ENCODE measurements at places on chromosomes 6 and 20.
A peak's percentile ranks its signal among the peaks of the same experiment; 100 is the strongest.

DNA sequence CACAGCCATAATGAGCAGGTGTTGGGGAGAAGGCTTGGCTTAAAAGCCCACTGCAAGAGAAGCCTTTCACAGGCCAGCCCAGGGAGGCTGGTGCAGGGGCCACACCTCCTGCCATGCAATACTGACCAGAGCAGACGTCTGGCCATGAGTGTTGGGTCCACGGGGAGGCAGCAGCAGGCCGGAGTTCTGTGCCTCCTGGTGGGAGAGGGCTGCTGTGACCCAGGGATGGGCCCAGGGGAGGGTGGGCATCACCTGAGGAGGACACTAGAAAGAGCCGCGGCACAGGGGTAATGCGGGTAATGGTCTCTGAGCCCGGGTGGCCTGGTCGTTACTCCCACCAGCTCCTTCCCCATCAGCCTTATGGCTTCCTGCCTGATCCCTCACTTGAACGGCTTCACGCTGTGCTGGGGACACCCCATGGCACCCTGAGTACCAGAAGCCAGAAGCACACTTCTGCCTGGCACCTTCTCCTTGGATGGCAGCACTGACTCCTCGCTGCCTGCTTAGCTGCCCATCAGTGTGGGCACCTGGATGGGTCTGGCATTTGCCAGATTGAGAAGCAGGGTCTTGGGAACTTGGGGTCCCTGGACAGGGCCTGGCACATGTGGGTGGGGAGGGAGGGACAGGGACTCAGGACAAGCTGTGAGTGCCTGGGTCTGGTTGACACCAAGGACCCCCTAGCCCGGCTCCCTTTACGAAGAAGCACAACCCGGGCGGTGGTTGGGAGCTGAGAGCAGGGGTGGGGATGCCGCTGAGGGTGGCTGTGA, 108.8 kb downstream of the ASXL1 start:
- ATAC-seq: no peak

DNA sequence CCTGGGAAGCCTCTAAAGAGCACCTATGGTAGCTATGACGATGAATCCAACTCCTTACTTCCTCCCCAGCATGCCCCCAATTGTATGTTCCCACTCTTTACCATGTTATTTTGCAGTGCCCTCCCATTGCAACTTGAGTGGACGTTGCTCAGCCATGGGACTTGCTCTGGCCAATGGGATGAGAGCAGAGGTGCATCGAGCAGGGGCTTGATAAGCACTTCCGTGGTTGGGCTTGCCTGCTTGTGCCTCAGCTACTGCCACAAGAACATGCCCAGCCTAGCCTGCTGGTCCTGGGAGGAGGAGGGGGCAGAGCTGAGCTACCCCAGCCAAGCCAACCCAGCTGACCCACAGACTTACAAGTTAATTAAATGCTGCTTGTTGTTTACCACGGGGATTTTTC, 71.1 kb upstream of the CTNNBL1 start:
- ATAC-seq: no peak

- ATAC-seq: no peak
These were observed 43.8 kb upstream of the EIF2S2 start for GRCh38 chr20:34155836-34156235.

- ATAC-seq: no peak
These were observed 383.7 kb downstream of the CENPW start for GRCh38 chr6:126723541-126724170.

DNA sequence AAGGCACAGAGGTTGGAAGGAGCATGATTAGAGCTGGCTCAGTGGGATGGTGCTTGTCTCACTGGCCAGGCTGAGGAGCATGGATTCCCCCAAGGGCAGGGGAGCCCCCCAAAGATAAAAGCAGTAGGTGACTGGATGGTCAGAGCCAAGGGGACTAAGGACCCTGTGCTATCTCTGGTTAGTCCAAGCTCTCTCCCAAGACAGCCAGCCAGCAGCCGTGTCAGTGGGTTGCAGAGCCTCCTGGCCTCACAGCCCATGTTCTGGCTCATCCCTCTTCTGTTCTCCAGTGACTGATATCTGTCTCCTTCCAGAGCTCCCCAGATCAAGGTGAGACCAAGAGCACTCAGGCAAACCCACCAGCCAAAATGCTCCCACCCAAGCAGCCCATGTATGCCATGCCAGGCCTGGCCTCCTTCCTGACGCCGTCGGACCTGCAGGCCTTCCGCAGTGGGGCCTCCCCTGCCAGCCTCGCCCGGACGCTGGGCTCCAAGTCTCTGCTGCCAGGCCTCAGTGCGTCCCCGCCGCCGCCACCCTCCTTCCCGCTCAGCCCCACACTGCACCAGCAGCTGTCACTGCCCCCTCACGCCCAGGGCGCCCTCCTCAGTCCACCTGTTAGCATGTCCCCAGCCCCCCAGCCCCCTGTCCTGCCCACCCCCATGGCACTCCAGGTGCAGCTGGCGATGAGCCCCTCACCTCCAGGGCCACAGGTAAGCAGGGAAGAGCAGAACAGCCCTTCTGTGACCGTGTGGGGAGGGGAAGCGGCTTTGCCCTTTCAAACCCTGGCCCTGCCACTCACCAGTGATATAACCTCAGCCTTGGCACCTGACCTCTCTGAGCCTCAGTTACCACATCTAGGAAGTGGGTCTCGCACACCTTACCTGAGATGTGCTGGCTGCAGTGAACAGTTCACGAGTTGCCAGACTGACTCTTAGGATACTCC, 121.3 kb downstream of the JPH2 start:
- no peak for ATAC-seq

- no peak for ATAC-seq
These were observed 207.1 kb upstream of the SNX9 start for GRCh38 chr6:157615951-157616350.

GRCh38 chr6:21437581-21437980, 156.0 kb upstream of the SOX4 start:
- no peak for ATAC-seq

DNA sequence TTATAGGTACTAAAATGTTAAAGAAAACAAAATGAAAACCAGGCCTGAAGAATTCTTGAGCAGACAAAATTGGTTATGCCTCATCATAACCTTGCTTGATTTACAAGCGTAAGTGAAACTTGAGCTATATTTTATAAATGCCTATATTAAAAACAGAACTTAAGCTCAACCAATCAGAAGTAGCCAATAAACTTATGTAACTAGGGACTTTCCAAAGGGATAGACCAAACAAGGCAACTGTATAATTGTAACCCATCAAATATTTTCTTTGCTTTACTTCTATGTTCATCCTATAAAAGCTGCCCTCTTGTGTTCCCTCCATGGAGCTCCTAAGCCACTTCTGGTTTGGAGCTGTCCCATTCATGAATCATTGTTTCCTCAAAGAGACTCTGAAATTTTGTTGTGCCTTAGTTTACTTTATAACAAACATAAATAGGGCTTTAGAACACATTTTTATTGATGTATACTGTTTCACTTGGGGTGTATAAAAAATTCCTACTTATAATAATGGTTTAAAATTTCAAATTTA, 101.6 kb upstream of the CARMIL1 start:
- ATAC-seq: no peak

GRCh38 chr6:142943711-142944123, 1.3 kb downstream of the HIVEP2 start:
- ATAC-seq: no peak

GRCh38 chr6:167116838-167117228, 6.1 kb upstream of the CCR6 start:
- no peak for ATAC-seq

DNA sequence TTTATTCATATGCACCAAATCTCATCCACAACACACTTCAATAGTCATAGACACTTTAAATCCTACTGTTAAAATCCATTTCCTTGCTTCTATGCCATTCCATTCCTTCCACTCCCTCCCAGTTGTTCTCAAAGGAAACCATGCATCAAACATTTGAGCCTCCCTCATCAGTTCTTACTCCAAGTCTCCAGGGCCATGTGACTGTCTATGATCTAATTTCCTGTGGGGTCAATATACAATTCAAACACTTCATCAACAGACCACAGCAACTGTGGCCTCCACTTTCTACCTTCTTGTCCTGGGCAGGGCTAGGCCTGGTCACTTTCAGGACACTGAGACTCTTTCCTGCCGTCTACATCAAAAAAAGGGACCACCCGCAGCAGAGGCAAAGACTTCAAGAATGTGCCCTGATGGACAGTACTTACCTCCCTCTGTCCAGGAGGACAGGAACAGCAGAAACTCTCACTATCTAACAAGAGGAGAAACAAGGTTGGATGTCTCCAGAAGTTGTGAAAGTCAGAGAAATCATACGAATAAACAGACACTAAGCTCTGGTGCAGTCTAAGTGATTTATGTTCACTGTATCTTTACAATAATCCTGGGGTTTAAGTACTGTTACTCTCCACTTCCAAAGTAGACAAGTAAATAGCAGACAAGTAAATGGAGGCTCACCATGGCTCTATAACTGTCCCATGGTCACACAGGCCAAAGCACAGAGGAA, 160.2 kb downstream of the QRSL1 start:
- ATAC-seq: no peak

DNA sequence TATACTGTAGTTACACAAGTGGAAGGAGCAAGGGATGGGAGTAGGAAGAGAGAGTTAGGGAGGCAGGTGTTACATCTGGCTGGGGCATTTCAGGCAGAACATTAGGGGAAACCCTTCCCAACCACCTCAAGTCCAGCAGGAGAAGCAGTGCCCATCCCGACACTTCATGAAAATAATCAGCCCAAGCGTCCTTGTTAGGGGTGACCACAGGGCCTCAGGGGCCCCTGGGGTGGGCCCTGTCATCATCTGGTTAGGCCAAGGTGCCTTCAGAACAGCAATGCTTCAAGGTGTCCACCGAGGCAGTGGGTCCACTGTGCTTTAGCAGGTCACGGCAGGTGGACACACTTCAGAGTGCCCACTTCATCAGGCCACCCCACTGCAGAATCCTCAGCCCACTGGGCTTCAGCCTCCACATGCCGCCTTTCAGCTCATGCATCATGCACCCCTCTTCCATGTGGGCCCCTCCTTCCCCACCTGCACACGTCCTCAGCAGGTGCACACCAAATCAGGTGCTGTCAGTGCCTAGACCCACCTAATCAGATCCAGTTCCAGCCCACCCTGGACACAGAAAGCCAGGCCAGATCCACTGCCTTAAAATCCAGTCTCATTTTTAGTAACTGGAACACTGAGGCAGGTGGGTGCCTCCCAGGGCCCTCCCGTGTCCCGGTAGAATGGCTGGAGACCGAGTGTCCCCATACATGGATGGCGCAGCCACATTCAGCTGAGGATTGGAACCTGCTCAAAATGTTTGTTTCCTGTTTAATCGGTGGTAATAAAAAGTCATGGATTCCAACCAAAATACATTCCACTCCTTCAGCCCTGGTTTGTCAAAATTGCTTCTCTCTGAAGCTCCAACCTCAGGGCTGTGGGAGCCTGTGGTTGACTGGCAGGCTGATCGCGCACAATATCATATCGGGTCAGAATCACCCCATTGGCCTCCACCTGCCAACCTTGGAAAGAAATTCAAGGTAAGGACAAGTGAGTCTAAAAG, 99.5 kb downstream of the ANKRD60 start:
- no peak for ATAC-seq

DNA sequence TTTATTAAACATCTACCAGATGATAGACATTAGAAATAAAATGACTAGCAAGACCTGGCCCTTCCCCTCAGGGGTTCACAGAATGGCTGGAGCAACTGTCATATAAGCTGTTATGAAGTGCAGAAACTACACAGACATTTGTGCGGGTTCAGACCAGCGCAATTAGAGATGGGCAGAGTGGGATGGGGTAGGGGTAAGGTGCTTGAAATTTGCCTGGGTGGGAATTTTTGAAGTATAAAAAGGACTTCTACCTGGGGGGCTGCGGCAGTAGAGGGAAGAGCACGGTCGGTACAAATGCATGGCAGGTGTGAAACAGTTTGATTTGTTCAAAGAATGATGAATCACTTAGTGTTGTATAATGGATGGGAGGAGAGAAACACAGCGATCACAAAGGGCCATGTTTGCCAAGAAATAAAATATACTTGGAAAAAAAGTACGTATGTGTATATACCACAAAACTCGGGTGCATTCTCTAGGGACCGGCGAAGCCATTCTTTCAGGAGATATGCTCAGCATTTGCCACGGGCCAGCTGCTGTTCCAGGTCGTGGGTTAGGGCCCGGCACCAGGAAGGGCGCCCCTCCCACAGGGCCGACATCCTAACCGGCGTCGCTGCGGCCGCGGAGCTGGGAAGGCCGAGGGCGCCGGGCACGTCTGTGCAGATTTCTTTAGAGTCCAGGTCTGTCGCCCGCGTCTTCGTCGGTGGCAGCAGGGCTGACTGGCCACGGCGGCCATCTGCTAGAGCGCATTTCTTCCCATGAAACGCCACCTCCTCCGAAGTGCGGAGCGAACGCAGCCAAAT, 809 bp upstream of the NOL7 start:
- ATAC-seq: peak; percentile 54

DNA sequence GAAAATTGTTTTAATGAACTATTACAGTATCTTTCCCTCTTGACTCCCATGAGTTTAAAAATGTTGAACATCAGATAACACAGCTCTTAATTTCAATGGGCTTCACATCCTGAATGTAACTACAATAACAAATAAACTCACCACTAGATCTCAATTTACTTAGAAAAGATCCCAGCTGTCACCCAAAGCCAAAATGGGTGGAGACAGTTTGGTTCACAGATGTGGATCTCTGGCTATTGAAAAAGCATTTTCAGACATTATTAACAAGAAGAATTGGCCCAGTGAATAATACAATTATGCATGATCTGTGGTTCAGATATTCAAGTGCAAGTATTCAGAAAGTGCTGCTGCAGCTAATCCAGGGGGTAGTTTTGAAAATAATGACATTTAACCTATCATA, 184.7 kb upstream of the RALGAPA2 start:
- no peak for ATAC-seq

GRCh38 chr20:35892871-35893270, 61.4 kb downstream of the SCAND1 start:
- no peak for ATAC-seq

- no peak for ATAC-seq
These were observed 7.2 kb downstream of the TGM2 start for GRCh38 chr20:38157635-38158495.

DNA sequence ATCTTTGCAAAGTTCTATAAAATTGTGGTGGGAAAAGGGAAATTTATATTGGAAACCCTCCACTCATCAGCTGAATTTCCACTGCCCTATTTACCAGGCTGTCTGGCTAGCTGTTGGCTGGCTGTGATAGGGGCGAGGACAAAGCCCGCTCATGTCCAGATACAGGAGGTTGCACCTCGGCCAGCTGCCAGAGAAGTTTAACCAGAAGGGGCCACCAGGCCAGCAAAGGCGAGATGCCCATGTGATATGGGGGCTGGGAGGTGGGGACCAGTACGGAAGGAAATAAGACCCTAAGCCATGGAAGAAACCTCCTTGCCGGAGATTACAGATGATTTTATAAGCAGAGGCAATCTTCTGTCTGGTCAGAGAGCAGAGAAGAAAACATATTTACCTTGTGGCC, 143.8 kb downstream of the FNDC1 start:
- ATAC-seq: no peak

- peak; percentile 67 for ATAC-seq
These were observed 2.5 kb downstream of the TNFRSF6B start for GRCh38 chr20:63698739-63699465.

DNA sequence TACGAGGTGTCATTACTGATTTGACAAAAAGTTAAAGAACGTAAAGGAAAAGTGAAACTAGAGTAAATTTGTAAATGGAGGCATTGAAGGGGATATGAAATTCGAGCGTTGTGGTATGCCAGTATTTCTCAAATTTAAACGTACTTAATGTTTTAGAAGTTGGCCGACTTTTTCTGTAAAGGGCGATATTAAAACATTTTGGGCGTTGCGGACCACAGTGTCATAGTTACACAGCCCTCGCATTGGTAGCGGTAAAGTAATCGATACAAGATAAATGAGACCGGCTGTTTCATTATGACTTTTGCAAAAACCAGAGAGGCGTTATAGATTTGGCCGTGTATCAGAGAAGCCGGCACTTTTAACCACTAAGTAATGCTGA, 39.6 kb downstream of the OR2B2 start:
- ATAC-seq: peak; percentile 3

GRCh38 chr6:105644073-105644489, 241.2 kb upstream of the PREP start:
- ATAC-seq: no peak

All from SK-N-SH treated with all-trans-retinoic acid at 6 μM for 48 hours (cell line).